ENCODE measurements at places on chromosomes 4 and X. TPM values are rescaled to one million over a fixed set of nuclear protein-coding genes. Genes with fewer than 3 reads are reported as not detected.
A peak's percentile ranks its signal among the peaks of the same experiment; 100 is the strongest.

Gene STX18
- total RNA-seq, result 27.9 TPM

Gene THAP6
- 17.8 TPM for total RNA-seq

Gene DSPP
- total RNA-seq, result not detected

Gene BEX1
- not detected for total RNA-seq

Gene FAT4
- total RNA-seq, result not detected

Gene PHKA1
- total RNA-seq, result 0.87 TPM

Gene MAGED4B
- total RNA-seq, result 0.22 TPM

DNA sequence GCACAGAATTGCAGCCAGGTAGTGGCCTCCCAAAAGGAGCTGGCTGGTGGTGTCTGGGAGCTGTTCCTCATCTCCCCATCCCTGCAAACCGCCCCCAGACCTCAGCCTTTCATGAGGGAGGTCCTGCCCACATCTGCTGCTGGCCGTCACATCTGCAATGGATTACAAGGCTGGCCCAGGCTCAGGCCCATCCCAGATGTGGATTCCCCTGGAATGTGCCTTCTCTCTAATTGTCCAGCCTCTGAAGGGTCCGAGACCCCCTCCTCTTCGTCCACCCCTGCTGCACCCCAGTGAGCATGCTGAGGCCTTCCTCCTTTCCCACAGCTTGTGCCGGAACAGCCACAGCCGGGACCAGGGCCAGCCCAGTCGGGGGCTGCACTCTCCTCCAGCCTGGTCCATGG is 115.0 kb upstream of the NALF2 start:
- no peak overlapping the region for H3K27ac ChIP-seq
- peaks cover 2% of the 10 kb centered on the region for H3K27me3 ChIP-seq
- no peaks in the 10 kb centered on the region for H3K4me1 ChIP-seq
- no peak for DNase-seq

GRCh38 chr4:6492027-6492590 is 19.7 kb upstream of the PPP2R2C start:
- DNase-seq, result no peak
- H3K27ac ChIP-seq, result no peak overlapping the region
- no peak overlapping the region for H3K4me3 ChIP-seq
- no peaks in the 10 kb centered on the region for H3K4me1 ChIP-seq
- H3K27me3 ChIP-seq, result peaks cover 12% of the 10 kb centered on the region

- no peak overlapping the region for H3K4me3 ChIP-seq
- H3K27me3 ChIP-seq, result peaks cover 2% of the 10 kb centered on the region
- no peak overlapping the region for H3K27ac ChIP-seq
- DNase-seq, result peak; percentile 12
Measured at GRCh38 chrX:9997524-9997923, 30.4 kb downstream of the CLDN34 start.

DNA sequence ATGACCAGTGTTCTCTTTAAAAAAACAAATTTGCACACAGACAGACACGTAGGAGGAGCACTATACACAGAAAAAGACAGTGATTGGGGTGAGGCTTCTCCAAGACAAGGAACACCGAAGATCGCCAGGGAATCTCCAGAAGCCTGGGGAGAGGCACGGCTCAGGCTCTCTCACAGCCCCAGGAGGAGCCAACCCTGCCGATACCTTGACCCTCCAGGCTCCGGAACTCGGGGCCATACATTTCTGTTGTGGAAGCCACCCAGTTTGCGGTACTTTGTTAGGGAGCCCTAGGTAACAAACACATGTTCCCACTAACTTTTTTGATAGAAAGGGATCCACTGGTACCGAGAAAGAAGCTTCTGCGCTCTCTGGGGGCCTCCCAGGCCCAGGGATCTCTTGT is 55.8 kb downstream of the DCTD start:
- H3K4me3 ChIP-seq, result no peak overlapping the region
- H3K27me3 ChIP-seq, result no peaks in the 10 kb centered on the region
- DNase-seq, result no peak
- no peaks in the 10 kb centered on the region for H3K4me1 ChIP-seq
- no peaks in the 10 kb centered on the region for H3K36me3 ChIP-seq
- H3K27ac ChIP-seq, result no peak overlapping the region

DNA sequence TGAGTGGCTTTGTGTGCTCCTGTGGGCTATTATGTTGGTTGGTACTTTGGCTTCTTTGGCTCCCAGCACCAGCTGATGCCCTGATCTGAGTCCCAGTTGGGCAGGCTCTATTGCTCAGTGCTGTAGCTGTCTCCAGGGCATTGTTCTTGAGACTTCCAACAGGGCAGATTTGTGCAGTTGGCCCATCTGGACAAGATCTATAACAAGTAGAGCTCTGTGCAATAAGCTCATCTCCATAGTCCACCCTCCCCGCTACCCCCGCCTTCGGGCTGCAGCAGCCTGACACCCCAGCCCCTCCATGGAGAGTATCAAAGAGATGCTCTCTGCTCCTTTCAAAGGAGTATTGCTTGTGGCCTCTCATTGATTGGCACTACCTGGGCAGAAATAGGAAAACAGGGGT is 5.8 kb upstream of the TMEM31 start:
- H3K27ac ChIP-seq, result no peak overlapping the region
- no peak for DNase-seq
- H3K27me3 ChIP-seq, result no peaks in the 10 kb centered on the region
- H3K4me3 ChIP-seq, result no peak overlapping the region
- no peaks in the 10 kb centered on the region for H3K36me3 ChIP-seq
- no peaks in the 10 kb centered on the region for H3K4me1 ChIP-seq

DNA sequence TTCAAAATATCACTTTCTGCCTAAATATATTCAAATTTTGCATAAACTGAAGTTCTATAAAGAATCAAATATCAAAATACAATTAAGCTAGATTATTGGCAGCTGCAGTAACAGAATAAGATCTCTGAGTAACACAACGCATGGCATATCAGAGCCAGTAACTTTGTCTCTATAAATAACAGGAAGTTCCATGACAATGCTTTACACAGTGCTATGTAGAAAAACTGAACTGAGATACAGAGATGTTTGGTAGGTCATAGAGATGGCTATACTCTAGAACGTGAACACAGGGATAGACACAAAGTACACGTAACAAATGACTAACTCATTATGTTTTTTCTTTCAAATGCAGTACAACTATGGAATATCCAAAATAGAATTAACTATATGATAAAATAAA is 18.2 kb downstream of the UBE2D3 start:
- no peak for DNase-seq
- peak overlapping the region; percentile 73 for H3K27ac ChIP-seq
- no peak overlapping the region for H3K4me3 ChIP-seq
- H3K4me1 ChIP-seq, result peaks cover 60% of the 10 kb centered on the region

GRCh38 chrX:9644335-9644734 is 121.3 kb downstream of the GPR143 start:
- H3K36me3 ChIP-seq, result peaks cover 5% of the 10 kb centered on the region
- peak; percentile 57 for DNase-seq
- H3K27me3 ChIP-seq, result no peaks in the 10 kb centered on the region
- H3K27ac ChIP-seq, result peak overlapping the region; percentile 80
- peaks cover 38% of the 10 kb centered on the region for H3K4me1 ChIP-seq
- no peak overlapping the region for H3K4me3 ChIP-seq

DNA sequence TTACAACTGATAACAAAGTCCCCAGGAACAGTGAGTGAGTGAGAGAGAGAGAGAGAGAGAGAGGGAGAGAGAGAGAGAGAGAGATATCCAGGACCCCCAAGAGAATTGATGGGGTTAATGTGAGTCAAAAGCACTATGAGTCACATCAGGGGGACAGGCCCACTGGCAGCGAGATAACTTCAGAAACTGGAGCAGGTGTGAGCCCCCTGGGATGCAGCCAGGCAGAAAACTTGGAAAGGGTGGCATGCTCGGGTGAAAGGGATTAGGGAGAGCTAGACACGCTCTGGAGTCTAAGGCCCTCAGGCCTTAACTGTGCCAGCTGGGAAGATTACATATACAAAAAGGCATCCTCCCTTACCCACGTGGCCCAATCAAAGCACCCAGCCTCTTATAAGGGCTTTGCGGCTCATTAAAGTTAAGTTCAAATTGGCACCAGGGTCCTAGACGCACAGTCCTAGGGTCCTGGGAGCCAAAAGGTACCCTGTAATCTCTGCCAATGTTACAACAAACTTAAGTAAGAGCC is 841 bp downstream of the ACOT9 start:
- no peaks in the 10 kb centered on the region for H3K36me3 ChIP-seq
- peak overlapping the region; percentile 89 for H3K27ac ChIP-seq
- H3K4me1 ChIP-seq, result peaks cover 30% of the 10 kb centered on the region
- H3K4me3 ChIP-seq, result peak overlapping the region; percentile 84
- DNase-seq, result peak; percentile 13

DNA sequence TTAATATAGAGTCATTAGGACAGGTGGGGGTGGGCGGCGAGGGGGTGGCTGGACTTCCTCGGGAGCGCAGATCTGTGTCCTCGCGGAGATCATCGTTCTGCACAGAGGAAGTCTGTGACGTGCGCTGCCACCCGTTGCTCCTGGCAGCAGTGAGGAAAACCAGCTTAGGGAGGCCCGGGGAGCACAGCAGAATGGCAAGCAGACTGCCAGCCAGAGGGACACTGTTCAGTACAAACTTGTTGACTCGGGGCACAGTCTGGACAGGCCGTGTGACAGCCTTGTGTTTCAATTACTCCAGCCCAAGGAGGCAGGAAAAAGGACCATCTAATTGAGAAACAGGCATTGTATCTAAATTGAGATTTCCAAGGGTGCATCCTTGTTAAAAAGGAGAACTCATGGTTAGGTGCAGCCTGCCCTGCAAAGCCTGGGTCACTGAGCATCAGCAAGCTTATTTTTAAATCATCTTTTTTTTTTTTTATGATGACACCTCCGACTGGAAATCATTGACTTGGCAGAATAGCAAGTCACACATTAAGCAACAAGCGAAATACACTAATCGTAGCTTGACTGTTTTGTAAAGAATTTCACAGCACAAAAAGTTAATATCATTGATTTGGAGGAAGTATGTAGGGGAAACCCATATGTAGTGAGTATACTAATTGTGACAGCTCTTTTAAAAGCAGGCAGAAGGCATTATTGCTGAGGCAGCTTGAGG is 512.0 kb upstream of the FAT1 start:
- H3K27me3 ChIP-seq, result no peaks in the 10 kb centered on the region
- DNase-seq, result no peak
- no peaks in the 10 kb centered on the region for H3K4me1 ChIP-seq
- H3K4me3 ChIP-seq, result no peak overlapping the region
- H3K27ac ChIP-seq, result no peak overlapping the region
- no peaks in the 10 kb centered on the region for H3K36me3 ChIP-seq

DNA sequence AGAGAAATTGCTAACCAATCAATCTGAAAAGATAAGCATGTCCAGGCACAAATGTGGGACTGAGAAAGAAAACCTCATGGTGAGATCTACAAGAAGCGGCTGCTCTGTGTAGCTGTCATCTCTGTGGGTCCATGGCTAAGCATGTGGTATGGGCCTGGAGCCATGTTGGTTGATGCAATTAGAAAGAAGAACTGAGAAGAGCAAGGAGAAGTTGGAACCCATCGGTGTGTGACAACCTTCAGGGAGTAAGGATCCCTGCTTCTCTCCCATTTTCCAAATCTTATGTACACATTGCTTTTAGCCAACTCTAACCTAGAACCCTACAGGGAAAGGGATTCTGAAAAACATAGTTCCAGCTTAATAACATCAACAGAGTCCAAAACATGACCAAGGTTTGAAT is 890.2 kb downstream of the FSTL5 start:
- DNase-seq, result no peak
- H3K27ac ChIP-seq, result no peak overlapping the region
- no peaks in the 10 kb centered on the region for H3K27me3 ChIP-seq
- H3K4me3 ChIP-seq, result no peak overlapping the region
- no peaks in the 10 kb centered on the region for H3K36me3 ChIP-seq

- DNase-seq, result no peak
- H3K27ac ChIP-seq, result no peak overlapping the region
Measured at GRCh38 chr4:21726255-21726815, 222.2 kb downstream of the KCNIP4 start.

DNA sequence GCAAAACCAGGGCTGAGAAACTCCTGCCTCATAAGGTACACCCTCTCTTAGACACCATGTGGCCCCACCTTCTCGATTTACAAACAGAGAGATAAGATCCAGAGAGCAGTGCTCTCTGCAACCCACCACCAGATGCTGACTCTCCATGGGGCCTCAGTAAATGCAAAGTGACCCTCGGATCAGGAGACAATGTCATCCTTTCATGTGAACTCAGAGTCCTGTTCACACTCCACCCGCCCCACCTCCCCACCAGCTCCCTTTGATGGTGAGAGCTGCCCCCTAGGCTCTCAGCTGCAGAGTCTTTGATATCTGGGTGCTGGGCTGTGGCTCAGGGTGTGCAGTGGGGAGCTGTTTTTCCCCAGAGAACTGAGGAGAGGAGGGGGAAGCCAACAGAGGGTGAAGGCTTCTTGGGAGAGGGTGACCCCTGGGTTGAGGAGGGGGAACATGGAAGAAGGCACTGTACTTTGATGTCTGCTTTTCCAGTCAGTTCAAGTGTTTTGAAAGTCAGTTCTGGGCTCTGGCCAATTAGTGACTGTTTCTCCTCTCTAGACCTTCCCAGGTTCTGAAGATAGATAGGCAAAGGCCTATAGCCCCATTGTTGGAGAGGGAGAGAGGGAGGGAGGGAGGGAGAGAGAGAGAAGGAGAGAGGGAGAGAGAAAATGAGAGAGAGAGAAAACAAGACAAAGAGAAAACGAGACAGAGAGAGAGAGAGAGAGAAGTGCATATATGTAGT is 88.2 kb downstream of the SCD5 start:
- no peaks in the 10 kb centered on the region for H3K36me3 ChIP-seq
- H3K27ac ChIP-seq, result no peak overlapping the region
- DNase-seq, result no peak
- H3K27me3 ChIP-seq, result peaks cover 12% of the 10 kb centered on the region
- no peaks in the 10 kb centered on the region for H3K4me1 ChIP-seq
- no peak overlapping the region for H3K4me3 ChIP-seq

DNA sequence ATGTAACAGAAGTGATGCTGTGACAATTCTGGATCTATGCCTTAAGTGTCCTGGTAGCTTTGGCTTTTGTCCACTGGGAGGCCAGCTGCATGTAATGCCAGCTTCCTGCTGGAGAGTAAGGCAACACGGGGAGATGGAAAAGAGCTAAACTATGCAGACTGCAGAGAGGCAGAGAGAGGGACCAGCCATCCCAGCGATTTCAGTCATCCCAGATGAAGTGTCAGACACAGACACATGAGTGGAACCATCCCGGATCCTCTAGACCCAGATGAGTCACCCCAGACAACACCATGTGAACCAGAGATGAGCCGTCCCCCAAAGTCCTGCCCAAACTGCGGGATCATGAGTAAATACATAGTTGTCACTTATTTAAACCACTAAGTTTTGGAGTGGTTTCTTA is 14.6 kb downstream of the SRPX start:
- no peak overlapping the region for H3K4me3 ChIP-seq
- DNase-seq, result no peak
- peaks cover 2% of the 10 kb centered on the region for H3K27me3 ChIP-seq
- no peaks in the 10 kb centered on the region for H3K36me3 ChIP-seq
- no peak overlapping the region for H3K27ac ChIP-seq
- no peaks in the 10 kb centered on the region for H3K4me1 ChIP-seq

- no peaks in the 10 kb centered on the region for H3K36me3 ChIP-seq
- H3K4me3 ChIP-seq, result no peak overlapping the region
- H3K4me1 ChIP-seq, result no peaks in the 10 kb centered on the region
- no peak for DNase-seq
- no peaks in the 10 kb centered on the region for H3K27me3 ChIP-seq
Measured at GRCh38 chrX:110678591-110678990, 117.0 kb downstream of the CHRDL1 start.
